ENCODE measurements at places on chromosomes 12 and 14.

GRCh38 chr12:75884465-75884985 is 147.1 kb downstream of the PHLDA1 start:
- DNase-seq: no peak

GRCh38 chr14:30034152-30034551 is 106.5 kb upstream of the PRKD1 start:
- DNase-seq: no peak

DNA sequence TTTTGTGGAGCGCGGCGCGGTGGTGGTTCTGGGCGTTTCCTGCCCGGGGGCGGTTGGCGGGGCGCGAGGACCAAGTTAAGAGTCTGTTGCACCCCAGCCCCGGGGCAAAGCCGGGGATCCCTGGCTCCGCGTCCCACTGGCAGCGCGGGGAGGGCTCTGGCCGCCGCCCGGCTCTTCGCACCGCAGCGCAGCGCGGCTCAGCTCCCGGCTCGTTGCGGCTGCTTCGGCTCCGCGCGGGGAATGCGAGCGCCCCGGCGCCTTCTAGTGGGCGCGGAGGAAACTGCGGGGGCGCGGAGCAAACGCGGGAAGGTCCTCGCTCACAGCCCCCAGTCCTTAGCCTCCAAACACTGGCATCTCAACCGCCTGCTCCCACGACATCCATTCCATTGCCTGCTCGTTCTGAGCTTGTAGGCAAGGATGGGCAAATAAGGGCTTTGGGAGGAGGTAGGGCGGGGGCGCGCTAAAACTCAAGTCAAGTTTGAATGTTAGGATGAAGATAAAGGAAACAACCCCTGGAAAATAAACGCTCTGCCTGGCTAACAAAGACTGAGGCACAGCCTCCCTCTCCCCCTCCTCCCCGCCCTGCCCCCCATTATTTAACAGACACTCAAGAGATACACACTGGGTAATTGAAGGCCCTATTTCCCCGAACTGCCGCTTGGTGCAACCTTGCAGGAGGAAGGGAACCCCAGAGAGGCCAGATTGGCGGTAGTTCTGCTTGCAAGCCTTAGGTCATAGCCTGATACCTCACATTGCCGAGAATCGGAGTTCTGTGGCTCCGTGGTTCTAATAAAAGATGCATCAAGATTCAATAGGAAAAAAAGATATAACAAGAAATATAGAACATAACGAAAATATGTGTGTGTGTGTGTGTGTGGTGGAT is at the start of gene B4GALNT1:
Gene B4GALNT1 (minus strand): TSS at position 244 of the 883 bp plus-strand sequence. CDS start 1,069 bp downstream, outside the sequence.
- DNase-seq: peak; percentile 81

DNA sequence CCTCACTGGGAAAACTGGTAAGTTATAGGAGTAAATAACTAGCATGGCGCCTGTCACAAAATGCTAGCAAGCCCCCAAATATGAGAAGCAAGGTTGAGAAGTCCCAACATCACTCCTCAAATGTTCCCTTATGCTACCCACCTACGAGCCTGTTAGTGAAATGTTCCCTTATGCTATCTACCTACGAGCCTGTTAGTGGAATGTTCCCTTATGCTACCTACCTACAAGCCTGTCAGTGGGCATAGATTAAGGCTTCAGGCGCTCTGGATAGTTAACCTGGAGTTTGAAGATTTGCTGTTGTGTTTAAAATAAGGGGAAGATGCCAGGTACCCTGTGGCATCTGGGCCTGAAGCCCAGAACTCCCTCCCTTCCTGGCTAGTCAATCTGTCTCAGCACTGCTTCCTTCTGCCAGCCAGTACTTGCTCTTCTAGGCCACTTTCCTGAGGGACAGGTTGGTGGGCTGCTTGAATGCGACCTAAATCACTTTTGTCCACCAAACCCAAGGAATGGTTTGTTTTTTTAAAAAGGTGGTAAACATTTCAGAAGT is 67.1 kb upstream of the SINHCAF start:
- DNase-seq: no peak

GRCh38 chr12:15629108-15629507 is 160.1 kb downstream of the EPS8 start:
- DNase-seq: peak; percentile 79

DNA sequence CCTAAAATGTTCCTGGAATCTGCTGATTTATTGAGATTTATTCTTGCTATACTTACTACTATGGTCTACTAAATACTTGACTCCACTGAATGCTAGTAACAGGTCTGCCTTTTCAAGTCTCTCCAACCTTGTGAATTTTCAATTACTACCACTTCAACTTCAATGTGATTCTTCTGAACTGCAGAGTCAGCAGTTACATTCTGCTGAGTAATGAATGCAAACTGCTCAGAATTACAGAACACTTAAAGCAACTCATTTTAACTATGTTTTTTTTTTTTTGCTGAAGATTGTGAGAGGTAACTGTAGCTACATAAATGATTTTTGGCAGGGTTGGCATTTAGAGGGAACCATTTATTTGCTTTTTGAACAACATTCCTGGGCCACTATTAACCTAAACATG is 41.8 kb downstream of the ARF6 start:
- no peak for DNase-seq

DNA sequence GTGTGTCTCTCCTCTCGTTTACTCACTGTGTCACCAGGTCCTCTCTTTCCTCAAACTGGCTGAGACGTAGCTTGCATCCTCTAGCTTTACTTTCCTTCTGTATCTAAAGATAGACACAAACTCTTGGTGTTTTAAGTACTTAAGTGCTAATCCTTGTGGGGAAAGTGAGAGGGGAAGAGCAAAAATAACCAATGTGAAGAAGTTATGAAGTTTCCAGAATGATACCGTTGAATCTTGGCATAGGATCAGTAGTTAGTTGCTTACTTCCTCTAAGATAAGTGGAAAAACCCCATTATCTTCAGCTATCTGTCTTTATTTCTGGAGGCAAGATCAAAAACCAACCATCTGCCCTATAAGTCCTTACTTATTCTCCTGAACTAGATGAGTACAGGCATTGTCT is 10.6 kb downstream of the FAR2 start:
- DNase-seq: no peak

GRCh38 chr12:22130671-22131070 is 84.7 kb downstream of the CMAS start:
- DNase-seq: no peak

DNA sequence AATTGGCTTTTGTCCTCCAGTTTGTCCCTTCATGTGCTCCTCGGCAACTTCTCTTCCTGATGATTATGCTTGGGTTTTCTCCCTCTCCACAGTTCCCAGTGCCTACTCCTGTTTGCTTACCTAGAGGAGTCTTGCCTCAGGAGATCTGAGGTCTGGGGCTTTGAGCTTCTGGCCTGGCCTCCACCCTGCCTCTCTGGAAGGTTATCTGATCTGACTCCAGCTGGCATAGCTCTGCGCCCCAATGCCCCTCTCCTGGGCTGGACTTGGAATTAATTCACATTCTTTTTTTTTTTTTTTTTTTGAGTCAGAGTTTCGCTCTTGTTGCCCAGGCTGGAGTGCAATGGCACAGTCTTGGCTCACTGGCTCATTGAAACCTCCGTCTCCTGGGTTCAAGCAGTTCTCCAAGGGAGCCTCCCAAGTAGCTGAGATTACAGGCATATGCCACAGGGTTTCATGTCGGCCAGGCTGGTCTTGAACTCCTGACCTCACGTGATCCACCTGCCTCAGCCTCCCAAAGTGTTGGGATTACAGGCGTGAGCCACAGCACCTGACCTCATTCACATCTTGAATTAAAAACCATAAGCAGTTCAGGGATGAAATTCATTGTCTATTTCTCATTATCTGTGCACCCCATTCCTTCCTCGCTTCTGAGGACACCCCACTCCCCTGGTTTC is 33.5 kb downstream of the CFL2 start:
- DNase-seq: no peak

Data from right cardiac atrium (tissue), 5 donors.